NCI-H1694 treated with DMSO at 0.1 percent for 48 hours (cell line): ENCODE measurements at places on chromosomes 1 and 21.

DNA sequence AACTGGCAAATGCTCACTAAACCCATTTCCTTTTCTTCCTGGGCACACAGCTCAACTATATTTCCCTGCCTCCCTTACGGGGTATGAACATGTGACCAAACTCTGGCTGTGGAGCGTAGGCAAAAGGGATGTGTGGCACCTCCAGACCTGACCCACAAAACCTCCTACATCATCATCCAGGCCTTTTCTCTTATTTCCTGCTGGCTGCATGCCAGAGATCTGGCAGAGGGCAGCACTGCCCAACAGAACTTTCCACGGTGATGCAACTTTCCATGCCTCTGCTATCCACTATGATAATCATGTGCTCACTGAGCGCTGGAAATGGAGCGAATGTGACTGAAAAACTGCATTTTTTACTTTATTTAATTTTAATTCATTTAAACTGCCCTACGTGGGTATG, 99.6 kb upstream of the CACNA1E start:
- no peak for DNase-seq

DNA sequence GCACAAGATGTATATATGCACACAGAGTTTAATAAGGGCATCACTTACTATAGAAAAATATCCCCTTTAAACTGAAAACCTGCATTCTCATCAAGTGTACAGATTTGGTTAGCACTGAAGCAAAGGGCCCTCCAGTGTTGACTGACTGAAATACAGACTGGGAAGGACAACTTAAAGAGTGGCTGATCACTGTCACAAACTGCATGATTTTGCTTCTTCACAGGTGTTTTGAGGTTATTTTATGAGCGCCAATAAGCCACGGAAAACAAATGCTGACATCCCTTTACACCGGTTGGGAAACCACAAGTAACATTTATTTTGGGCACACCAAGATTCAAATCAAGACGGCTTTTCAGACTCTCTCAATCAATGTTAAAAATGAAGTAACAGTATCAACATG, 30.9 kb upstream of the RAP1GAP start:
- no peak for DNase-seq

DNA sequence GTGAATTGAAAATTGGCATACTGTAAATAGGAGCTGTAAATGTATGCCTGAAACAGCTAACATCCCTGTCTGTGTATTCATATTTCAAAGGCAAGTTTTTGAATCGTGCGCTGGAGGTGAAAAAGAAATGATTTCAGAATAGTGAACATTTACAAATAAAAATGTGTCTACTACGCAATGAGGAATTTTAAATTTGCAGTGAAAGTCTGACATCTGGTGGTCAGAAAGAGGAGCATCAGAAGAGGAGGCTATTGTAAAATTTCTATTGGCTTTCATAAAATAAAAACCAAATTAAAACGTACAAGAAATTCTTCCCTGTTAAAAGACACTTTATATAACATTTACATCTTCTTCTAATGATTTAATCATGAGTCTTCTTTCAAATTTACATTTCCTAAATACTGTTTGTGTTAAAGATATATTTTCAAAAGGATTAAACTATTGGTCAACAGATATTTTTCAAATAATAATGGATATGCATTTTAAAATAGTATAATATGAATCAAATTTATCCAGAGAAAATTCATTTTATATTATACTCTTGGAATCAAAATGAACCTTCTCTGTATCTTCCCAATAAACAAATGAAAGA, 113.7 kb upstream of the RRP15 start:
- DNase-seq: peak; percentile 94

DNA sequence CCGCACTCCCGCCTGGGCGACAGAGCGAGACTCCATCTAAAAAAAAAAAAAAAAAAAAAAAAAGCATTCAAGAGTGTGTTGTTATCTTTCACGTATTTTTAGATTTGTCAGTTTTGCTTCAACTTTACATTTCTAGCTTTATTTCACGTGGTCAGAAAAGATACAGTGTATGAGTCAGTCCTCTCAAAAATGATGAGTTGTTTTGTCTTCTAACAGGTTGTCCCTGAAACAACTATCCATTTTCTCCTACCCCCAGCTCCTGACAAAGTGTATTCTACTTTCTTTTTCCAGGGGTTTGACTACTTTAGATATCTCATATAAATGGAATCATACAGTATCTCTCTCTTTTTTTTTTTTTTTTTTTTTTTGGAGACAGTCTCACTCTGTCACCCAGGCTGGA, 5.5 kb upstream of the ZNF695 start:
- no peak for DNase-seq

GRCh38 chr21:24148461-24148860, 1458.8 kb downstream of the MRPL39 start:
- DNase-seq: no peak

DNA sequence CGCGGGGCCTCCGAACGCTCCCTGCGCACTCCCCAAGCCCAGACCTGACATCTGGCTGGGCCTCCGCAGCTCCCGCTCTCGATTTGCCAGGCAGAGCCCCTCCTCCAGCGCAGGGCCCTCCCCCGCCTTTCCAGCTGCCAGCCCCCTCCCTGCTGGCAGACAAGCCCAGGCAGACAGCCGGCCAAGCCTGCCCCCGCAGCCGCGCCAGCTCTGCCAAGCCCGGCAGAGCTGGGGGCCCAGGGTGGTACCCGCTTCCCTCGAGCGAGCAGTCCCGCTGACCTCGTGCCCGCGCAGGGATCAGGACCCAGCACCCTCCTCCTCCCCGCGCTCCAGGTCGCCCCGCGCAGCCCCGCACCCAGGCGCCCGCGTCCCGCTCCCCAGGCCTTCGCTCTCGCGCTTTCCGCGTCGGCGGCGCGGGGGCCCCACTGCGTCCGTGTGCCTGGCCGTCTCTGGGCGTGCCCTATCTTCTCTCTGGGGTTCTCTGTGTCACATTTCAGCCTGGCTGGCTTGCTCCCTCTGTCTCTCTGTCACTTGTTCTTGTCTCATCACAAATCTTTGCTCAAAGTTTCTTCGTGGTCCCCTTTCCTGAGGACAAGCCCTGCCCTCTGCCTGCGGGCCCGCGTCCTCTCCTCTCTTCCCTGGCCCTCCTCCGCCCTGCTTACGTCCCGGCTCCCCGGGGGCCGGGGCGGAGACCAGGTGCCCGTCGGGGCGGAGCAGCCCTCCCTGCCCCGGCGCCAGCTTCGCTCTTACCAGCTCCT, 580 bp downstream of the INKA2 start:
- peak; percentile 89 for DNase-seq

GRCh38 chr1:46396441-46397398, 2.6 kb downstream of the FAAH start:
- no peak for DNase-seq
